Stomach (tissue), 19 donors: ENCODE measurements at places on chromosomes 3 and 15.

GRCh38 chr3:167705840-167706239 lies 28.9 kb downstream of the PDCD10 start:
- no peak overlapping the region for H3K27ac ChIP-seq
- H3K27me3 ChIP-seq = no peaks in the 10 kb centered on the region
- peaks cover 5% of the 10 kb centered on the region for H3K4me1 ChIP-seq
- H3K36me3 ChIP-seq = peaks cover 57% of the 10 kb centered on the region
- no peak overlapping the region for H3K4me3 ChIP-seq
- DNase-seq = no peak

GRCh38 chr3:188197388-188197847 lies 43.5 kb downstream of the LPP start:
- H3K4me3 ChIP-seq = no peak overlapping the region
- H3K4me1 ChIP-seq = peaks cover 68% of the 10 kb centered on the region
- H3K27me3 ChIP-seq = no peaks in the 10 kb centered on the region
- DNase-seq = no peak
- H3K36me3 ChIP-seq = no peaks in the 10 kb centered on the region

GRCh38 chr15:38709196-38709595 lies 144.6 kb upstream of the RASGRP1 start:
- no peaks in the 10 kb centered on the region for H3K4me1 ChIP-seq
- no peaks in the 10 kb centered on the region for H3K27me3 ChIP-seq
- H3K27ac ChIP-seq = no peak overlapping the region
- no peak for DNase-seq
- no peak overlapping the region for H3K4me3 ChIP-seq
- H3K36me3 ChIP-seq = no peaks in the 10 kb centered on the region

- peak overlapping the region; percentile 25 for H3K4me3 ChIP-seq
- no peak for DNase-seq
- no peak overlapping the region for H3K27ac ChIP-seq
- no peaks in the 10 kb centered on the region for H3K27me3 ChIP-seq
Measured at GRCh38 chr3:195105841-195106417, 165.0 kb downstream of the XXYLT1 start.

DNA sequence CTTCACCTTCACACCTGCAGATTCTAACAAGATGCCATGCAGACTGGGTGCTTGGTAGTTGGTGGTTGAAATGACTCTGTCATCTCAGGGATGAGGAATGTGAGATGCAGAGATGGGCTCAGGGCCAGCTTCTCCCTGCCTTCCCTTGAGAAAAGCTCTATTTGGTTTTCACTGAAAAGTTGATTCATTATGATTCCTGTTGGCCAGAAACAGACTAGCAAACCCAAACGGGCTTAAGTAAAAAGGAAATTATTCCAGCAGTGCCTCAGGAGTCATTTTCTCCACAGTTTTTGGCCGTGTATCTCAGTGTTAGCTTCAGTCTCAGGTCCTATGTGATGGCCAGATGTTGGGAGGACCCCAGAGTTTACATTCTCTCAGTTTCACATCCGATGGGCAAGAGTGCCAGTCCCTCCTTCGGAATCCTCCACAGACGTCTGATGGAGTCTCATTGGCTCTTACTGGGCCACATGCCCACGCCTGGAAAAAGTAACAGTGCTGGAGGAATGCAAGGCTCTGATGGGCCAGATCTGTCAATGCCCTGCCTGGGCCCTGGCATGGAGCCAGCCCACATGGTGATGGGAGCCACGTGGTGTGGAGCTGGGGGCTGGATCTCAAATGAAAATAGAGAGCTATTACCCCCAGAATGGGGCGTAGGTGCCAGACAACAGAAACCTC lies 22.3 kb upstream of the SACM1L start:
- H3K36me3 ChIP-seq = peaks cover 8% of the 10 kb centered on the region
- DNase-seq = peak; percentile 70
- H3K27me3 ChIP-seq = no peaks in the 10 kb centered on the region
- peaks cover 12% of the 10 kb centered on the region for H3K4me1 ChIP-seq
- H3K4me3 ChIP-seq = no peak overlapping the region
- no peak overlapping the region for H3K27ac ChIP-seq

- H3K4me3 ChIP-seq = no peak overlapping the region
- H3K27me3 ChIP-seq = no peaks in the 10 kb centered on the region
- no peak overlapping the region for H3K27ac ChIP-seq
- no peak for DNase-seq
Measured at GRCh38 chr3:157225001-157225400, 65.1 kb upstream of the CCNL1 start.

DNA sequence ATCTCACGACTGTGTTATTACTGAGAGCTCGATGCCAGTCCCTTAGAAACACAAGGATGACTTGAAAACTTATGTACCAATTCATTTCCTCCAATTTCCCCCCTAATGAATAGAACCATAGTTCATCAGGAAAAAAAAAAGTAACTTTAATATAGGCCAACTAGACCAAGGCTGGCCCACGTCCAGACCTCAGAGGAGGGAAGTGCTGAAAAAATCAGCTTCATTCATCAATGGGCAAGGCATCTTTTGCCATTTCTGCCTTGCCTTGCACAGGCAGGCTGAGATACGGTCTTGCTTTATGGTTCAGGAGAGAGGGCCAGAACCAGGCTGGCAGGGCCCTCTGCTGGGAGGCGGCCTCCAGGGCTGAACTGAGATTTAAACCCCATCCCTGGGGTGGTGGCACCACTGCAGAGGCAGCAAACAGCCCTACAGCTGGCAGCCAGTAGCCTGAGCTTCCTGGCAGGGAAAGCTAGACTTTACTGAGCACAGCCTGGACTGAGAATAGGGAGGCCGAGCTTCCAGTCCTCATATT lies 104.1 kb upstream of the TNFAIP8L3 start:
- H3K4me1 ChIP-seq = no peaks in the 10 kb centered on the region
- DNase-seq = no peak
- H3K4me3 ChIP-seq = no peak overlapping the region
- no peaks in the 10 kb centered on the region for H3K36me3 ChIP-seq

DNA sequence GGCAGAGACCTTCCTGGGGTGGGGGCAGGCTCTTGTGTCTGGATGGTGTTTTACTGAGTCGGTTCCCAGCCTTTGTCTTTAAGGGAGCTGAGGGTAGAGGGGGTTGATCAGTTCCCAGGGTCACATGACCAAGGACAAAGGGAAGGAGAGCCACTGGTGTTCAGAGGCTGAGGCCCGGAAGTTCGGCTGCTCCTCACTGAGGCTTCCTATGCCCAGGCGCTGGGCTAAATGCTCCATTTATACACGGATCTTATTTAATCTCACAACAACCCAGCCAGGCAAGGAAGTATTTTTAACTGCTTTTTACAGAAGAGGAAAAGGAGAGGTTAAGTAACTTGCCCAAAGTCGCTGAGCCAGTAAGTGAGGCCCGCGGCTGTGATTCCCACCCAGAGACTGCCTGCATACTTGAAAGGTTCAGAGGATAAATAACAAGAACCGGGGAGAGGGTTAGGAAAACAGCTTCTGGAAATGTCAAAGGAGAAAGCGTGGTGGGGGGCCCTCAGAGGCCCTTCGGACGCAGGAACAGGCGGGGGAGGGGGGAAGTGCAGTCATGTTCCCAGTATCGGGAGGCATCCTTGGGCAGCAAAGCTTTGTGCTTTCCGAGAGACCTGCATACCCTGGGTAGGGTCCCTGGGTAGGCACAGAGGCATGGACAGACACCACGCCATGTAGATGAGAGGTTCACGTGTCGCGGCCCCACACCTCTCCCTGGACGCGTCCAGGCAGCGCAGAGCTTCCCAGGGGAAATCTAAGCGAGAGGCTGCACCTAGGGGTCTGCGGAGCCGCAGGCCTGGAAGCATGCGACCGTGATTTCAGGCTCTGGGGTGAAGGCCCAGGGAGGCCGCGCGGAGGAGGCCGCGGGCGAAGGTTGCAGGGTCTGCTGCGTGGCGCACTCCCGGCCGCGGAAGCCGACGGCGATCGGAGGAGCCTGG lies 21.3 kb downstream of the EPHB3 start:
- peak overlapping the region; percentile 73 for H3K27ac ChIP-seq
- peaks cover 44% of the 10 kb centered on the region for H3K4me1 ChIP-seq
- H3K4me3 ChIP-seq = peak overlapping the region; percentile 55
- peak; percentile 73 for DNase-seq
- H3K27me3 ChIP-seq = no peaks in the 10 kb centered on the region

- no peak overlapping the region for H3K4me3 ChIP-seq
- H3K4me1 ChIP-seq = peaks cover 27% of the 10 kb centered on the region
- no peak for DNase-seq
- no peak overlapping the region for H3K27ac ChIP-seq
- no peaks in the 10 kb centered on the region for H3K36me3 ChIP-seq
Measured at GRCh38 chr15:85430406-85431204, 50.2 kb downstream of the AKAP13 start.

GRCh38 chr3:82186017-82186416 lies 424.6 kb upstream of the GBE1 start:
- H3K27me3 ChIP-seq = no peaks in the 10 kb centered on the region
- no peaks in the 10 kb centered on the region for H3K36me3 ChIP-seq
- H3K4me1 ChIP-seq = no peaks in the 10 kb centered on the region
- no peak for DNase-seq
- H3K4me3 ChIP-seq = no peak overlapping the region

DNA sequence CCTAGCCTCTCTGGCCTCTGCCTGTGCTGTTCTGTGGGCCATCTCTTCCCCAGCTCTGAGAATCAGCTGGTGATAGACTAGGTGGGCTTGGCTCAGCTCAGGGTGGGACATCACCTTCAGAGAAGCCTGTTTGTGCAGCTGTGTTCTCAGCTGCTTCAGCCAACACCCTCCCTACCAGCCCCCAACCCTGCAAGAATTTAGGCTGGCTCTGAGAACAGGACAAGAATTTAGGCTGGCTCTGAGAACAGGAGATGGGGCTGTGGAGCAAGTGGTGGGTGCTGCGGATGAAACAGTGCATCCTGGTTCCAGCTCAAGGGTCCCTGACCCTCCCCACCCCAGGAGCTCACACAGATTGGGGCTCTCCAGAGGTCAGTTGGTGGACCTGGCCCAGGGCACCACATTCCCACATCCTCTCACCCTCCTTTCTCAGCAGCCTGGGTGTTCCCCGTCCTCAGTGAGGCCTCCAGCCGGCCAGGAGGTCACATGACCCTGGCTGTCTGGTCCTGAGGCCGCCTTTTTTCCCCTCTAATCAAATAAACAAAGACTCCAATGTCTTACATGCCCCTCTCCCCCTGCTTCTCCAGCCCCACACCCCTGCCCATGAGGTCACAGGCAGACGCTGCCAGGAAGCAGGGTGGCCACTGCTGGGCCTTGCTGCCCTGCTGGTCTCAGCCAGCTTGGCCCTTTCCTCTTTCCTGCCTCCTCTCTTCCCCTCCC lies 14.9 kb downstream of the PLEKHO2 start:
- peaks cover 74% of the 10 kb centered on the region for H3K4me1 ChIP-seq
- peak overlapping the region; percentile 77 for H3K27ac ChIP-seq
- no peaks in the 10 kb centered on the region for H3K27me3 ChIP-seq
- peaks cover 54% of the 10 kb centered on the region for H3K36me3 ChIP-seq
- DNase-seq = peak; percentile 85

- no peak overlapping the region for H3K4me3 ChIP-seq
- peaks cover 24% of the 10 kb centered on the region for H3K4me1 ChIP-seq
- DNase-seq = no peak
- no peaks in the 10 kb centered on the region for H3K27me3 ChIP-seq
- no peaks in the 10 kb centered on the region for H3K36me3 ChIP-seq
- peak overlapping the region; percentile 1 for H3K27ac ChIP-seq
Measured at GRCh38 chr15:41782371-41783282, 8.3 kb downstream of the MAPKBP1 start.

DNA sequence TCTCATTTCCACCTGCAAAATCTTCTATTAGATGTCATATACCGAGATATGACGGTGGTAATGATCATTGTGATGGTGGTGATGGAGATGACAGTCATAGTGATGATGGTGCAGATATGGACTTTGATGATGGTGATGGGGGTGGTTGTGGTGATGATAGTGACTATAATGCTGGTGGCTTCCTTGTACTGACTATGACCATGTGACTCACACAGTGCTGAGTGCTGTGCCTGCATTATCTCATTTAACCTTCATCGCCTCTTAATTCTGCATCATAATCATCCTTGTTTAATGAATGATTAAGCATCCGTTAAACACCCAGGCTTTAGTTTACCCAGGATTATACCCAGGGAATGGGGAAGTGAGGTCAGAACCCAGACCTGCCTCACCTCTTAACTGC lies 331.7 kb downstream of the FEZF2 start:
- no peaks in the 10 kb centered on the region for H3K27me3 ChIP-seq
- H3K4me1 ChIP-seq = no peaks in the 10 kb centered on the region
- no peak overlapping the region for H3K4me3 ChIP-seq
- no peak overlapping the region for H3K27ac ChIP-seq
- H3K36me3 ChIP-seq = no peaks in the 10 kb centered on the region

DNA sequence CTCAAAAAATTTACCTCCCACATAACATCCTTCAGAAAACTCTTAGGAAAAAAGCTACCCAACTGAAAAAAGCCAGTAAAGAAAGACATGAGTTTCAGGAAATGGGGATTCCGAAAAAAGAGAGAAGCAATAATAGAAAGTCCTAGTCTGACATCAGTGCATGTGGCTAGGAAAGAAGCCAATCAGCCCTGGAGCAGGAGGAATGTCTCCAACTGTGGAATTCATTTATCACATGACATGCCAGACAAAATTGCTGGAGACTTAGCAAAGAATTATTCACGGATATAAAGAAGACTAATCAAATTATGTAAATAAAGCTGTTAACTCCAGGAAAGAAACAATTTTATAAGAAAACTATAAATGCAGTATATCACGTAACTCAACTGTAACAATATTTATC lies 258.9 kb upstream of the RARB start:
- no peak overlapping the region for H3K27ac ChIP-seq
- peak; percentile 42 for DNase-seq
- H3K4me1 ChIP-seq = no peaks in the 10 kb centered on the region
- H3K4me3 ChIP-seq = no peak overlapping the region

- H3K4me3 ChIP-seq = no peak overlapping the region
- no peak for DNase-seq
- H3K27ac ChIP-seq = no peak overlapping the region
- H3K27me3 ChIP-seq = no peaks in the 10 kb centered on the region
- no peaks in the 10 kb centered on the region for H3K4me1 ChIP-seq
Measured at GRCh38 chr3:58404396-58404795, 29.2 kb downstream of the PDHB start.

GRCh38 chr3:14507305-14507741 lies 32.8 kb downstream of the GRIP2 start:
- no peaks in the 10 kb centered on the region for H3K27me3 ChIP-seq
- no peaks in the 10 kb centered on the region for H3K4me1 ChIP-seq
- H3K27ac ChIP-seq = no peak overlapping the region

- no peak for DNase-seq
- no peaks in the 10 kb centered on the region for H3K36me3 ChIP-seq
- H3K27me3 ChIP-seq = no peaks in the 10 kb centered on the region
- no peak overlapping the region for H3K27ac ChIP-seq
Measured at GRCh38 chr15:55743729-55744655, 1.0 kb upstream of the PRTG start.

DNA sequence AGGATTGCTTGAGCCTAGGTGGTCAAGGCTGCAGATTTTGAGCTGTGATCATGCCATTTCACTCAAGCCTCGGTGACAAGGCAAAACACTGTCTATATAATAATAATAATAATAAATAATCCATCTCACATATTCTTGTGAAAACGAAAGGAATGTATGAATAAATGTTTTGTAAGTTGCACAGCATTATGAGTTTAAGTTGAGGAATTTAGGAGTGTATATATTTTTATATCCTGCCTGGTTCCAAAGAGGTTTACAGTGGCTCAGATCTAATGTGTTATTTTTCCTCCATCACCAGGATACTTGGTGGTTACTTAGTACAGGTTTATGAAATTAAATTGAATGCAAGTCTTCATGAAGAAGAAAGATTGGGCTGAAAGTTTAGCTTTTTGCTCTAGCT lies 77.2 kb downstream of the ATG7 start:
- no peak overlapping the region for H3K4me3 ChIP-seq
- no peak overlapping the region for H3K27ac ChIP-seq
- DNase-seq = no peak
- H3K4me1 ChIP-seq = no peaks in the 10 kb centered on the region
- no peaks in the 10 kb centered on the region for H3K27me3 ChIP-seq

GRCh38 chr3:34106879-34107278 lies 308.4 kb downstream of the PDCD6IP start:
- H3K4me3 ChIP-seq = no peak overlapping the region
- DNase-seq = peak; percentile 61
- no peak overlapping the region for H3K27ac ChIP-seq
- no peaks in the 10 kb centered on the region for H3K36me3 ChIP-seq
